Colonic mucosa (tissue), 4 donors: ENCODE measurements at places on chromosomes 1 and 21. TPM values are rescaled to one million over a fixed set of nuclear protein-coding genes. Genes with fewer than 3 reads are reported as not detected.

Gene AMY2B
- total RNA-seq: 6.6 TPM

DNA sequence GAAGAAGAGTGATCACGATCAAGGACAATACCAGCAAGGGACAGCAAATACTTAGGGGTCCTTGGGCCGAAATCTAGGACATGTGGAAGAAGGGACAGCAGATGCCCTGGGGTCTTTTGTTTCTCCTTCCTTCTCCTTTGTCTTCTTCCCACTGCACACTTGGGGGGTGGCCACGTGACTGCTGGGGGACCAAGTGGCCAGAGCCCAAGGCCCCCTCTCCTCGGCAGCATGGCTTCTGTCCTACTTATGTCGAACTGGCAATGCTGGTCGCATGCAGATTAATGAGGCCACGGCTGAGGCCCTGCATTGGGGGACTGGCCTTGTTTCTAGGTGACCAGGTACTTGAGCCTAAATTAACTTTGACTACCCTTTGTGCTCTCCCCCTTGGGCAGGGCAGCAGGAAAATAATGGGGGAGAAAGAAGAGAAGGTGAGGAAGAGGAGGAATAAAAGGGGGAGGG, 83.0 kb downstream of the GRIK3 start:
- no peak overlapping the region for H3K4me3 ChIP-seq
- H3K36me3 ChIP-seq: no peaks in the 10 kb centered on the region
- H3K27me3 ChIP-seq: no peaks in the 10 kb centered on the region
- DNase-seq: no peak
- H3K27ac ChIP-seq: no peak overlapping the region
- no peaks in the 10 kb centered on the region for H3K4me1 ChIP-seq

Gene TLCD4
- total RNA-seq: 46.0 TPM

- H3K36me3 ChIP-seq: no peaks in the 10 kb centered on the region
- DNase-seq: no peak
- H3K27me3 ChIP-seq: no peaks in the 10 kb centered on the region
- H3K4me1 ChIP-seq: peaks cover 32% of the 10 kb centered on the region
- H3K27ac ChIP-seq: no peak overlapping the region
- H3K4me3 ChIP-seq: no peak overlapping the region
These were observed 6.7 kb downstream of the KHDRBS1 start for GRCh38 chr1:32020339-32020738.

GRCh38 chr21:37459575-37459974, 93.0 kb downstream of the DYRK1A start:
- no peak for DNase-seq
- no peaks in the 10 kb centered on the region for H3K36me3 ChIP-seq
- no peaks in the 10 kb centered on the region for H3K27me3 ChIP-seq
- H3K27ac ChIP-seq: no peak overlapping the region

GRCh38 chr1:2416403-2416802, 4.0 kb upstream of the PEX10 start:
- no peaks in the 10 kb centered on the region for H3K36me3 ChIP-seq
- H3K4me1 ChIP-seq: peaks cover 12% of the 10 kb centered on the region
- H3K4me3 ChIP-seq: peak overlapping the region; percentile 8

- no peaks in the 10 kb centered on the region for H3K4me1 ChIP-seq
- no peaks in the 10 kb centered on the region for H3K36me3 ChIP-seq
- no peak overlapping the region for H3K27ac ChIP-seq
- no peak overlapping the region for H3K4me3 ChIP-seq
These were observed 394.4 kb upstream of the CHRM3 start for GRCh38 chr1:238991765-238992495.

DNA sequence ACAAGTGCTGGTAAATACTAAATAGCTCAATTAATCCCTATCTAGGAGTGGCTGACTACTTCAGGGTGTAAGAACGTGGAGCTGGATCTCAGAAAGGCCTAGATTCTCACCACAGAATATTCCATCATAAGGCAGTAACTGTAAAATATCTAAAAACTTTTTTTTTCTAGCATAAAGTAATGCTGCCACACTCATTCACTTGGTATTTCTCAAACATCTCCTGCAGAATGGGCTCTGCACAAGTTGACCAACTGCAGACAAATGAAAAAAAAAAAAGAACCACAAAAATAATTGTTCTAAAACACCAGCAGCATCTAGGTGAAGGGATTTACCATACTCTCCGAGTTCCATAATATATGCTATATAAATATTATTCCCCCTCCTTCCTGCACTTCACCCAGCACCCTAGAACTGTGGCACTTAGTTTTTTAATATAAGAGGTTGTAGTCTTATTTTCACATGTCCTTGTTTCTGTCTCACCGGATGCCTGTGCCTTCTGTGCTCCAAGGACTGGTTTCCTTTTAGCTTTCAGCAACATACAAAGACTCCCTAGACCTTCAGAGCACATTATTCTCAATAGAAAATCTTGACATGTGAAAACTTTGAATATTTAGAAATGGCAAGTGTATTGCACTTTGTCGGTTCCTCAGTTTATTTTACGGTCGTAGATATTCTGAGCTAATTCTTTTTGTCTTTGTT, 8.9 kb downstream of the VSIG8 start:
- H3K27ac ChIP-seq: peak overlapping the region; percentile 94
- H3K4me1 ChIP-seq: no peaks in the 10 kb centered on the region
- DNase-seq: no peak
- H3K4me3 ChIP-seq: peak overlapping the region; percentile 78

- H3K4me1 ChIP-seq: peaks cover 7% of the 10 kb centered on the region
- no peaks in the 10 kb centered on the region for H3K36me3 ChIP-seq
- peak overlapping the region; percentile 89 for H3K27ac ChIP-seq
- DNase-seq: peak; percentile 62
- peak overlapping the region; percentile 64 for H3K4me3 ChIP-seq
These were observed 666 bp downstream of the PAFAH2 start for GRCh38 chr1:25996966-25997827.

Gene DUSP23
- 43.3 TPM for total RNA-seq

DNA sequence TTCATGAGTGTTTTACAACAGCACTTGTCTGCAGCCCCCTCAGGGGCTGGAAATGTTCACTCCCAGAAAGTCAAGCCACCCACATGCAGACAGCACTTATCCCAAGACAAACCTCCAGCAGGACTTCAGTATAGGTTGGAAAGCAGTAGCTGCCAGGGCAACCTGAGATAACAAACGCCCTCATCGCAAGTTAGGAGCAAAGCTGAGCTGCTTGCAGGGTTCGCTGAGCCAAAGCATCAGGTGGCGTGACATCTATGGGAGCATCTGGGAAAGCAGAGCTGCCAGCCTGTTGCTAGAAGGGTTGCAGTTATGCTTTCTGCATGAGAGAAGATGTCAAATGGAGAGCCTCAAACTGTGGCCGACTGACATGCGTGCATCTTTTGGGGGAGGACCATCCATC, 4.2 kb upstream of the STXBP3 start:
- no peak overlapping the region for H3K27ac ChIP-seq
- H3K27me3 ChIP-seq: no peaks in the 10 kb centered on the region
- DNase-seq: no peak
- no peaks in the 10 kb centered on the region for H3K4me1 ChIP-seq
- H3K36me3 ChIP-seq: no peaks in the 10 kb centered on the region

Gene IGSF21
- total RNA-seq: 0.37 TPM

Gene HES2
- 14.2 TPM for total RNA-seq

DNA sequence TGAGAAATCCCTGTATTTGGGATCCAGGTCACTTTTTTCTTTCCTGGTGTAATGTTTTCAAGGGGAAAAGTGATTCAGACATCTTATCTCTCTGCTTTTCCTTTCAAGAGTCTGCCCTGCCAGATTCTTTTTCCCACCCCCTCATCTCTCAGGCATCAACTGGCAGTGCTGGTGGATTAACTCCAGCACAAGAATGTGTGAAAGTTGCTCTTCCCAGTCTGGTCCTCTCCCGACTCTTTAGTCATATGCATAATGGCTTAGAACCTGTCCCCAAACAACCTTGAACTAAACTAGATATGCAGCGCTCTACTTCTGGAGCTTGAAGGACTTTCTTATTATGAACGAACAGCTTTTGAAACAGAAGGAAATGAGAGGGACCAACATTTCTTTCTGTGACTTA, 88.5 kb downstream of the SLC44A5 start:
- H3K4me3 ChIP-seq: no peak overlapping the region
- DNase-seq: no peak
- H3K4me1 ChIP-seq: no peaks in the 10 kb centered on the region
- no peak overlapping the region for H3K27ac ChIP-seq
- no peaks in the 10 kb centered on the region for H3K27me3 ChIP-seq
- H3K36me3 ChIP-seq: no peaks in the 10 kb centered on the region

DNA sequence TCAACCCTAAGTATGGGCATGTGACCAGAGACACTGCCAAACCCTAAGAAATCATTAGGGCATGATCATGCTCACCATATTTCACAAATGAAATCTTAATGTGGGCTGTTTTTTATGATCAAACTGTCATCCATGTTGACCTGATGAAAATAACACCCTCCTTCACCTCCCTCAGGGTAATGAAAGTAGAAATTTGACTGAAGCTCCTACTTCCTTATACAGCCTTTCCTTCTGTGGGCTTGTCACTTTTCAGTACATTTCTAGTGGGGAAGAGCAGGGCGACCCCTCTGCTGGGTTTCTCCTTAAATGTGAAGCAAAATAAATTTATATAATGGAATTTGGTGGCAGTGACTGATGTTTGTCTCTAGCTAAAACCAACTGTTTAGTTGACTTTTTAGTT, 25.9 kb downstream of the IVNS1ABP start:
- H3K27me3 ChIP-seq: no peaks in the 10 kb centered on the region
- no peak for DNase-seq
- H3K4me1 ChIP-seq: no peaks in the 10 kb centered on the region
- no peak overlapping the region for H3K4me3 ChIP-seq
- H3K27ac ChIP-seq: no peak overlapping the region

DNA sequence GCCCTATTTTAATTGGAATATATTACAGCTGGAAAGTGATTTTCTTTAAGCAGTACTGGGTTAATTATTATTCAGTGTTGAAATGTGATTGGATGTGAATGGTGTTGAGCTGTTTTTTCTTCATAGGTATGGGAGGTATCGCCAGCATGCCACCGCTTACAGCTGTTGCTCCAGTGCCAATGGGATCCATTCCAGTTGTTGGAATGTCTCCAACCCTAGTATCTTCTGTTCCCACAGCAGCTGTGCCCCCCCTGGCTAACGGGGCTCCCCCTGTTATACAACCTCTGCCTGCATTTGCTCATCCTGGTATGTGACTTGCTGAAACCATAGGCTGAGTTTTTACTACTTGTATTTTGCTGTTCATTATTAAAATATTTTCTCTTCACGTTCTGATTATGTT, 107.7 kb downstream of the ITSN1 start:
- no peak overlapping the region for H3K27ac ChIP-seq
- H3K4me3 ChIP-seq: no peak overlapping the region
- H3K27me3 ChIP-seq: no peaks in the 10 kb centered on the region
- no peaks in the 10 kb centered on the region for H3K4me1 ChIP-seq

GRCh38 chr1:113745425-113745824, 13.9 kb downstream of the PHTF1 start:
- H3K4me1 ChIP-seq: no peaks in the 10 kb centered on the region
- H3K4me3 ChIP-seq: no peak overlapping the region
- no peaks in the 10 kb centered on the region for H3K36me3 ChIP-seq
- H3K27me3 ChIP-seq: no peaks in the 10 kb centered on the region

Gene KLHL21
- 9.4 TPM for total RNA-seq

- H3K4me3 ChIP-seq: no peak overlapping the region
- no peak overlapping the region for H3K27ac ChIP-seq
- H3K27me3 ChIP-seq: no peaks in the 10 kb centered on the region
- peaks cover 4% of the 10 kb centered on the region for H3K4me1 ChIP-seq
- DNase-seq: no peak
- H3K36me3 ChIP-seq: no peaks in the 10 kb centered on the region
These were observed 12.5 kb downstream of the FOXJ3 start for GRCh38 chr1:42322577-42322976.

- H3K36me3 ChIP-seq: no peaks in the 10 kb centered on the region
- H3K4me3 ChIP-seq: no peak overlapping the region
These were observed 217.6 kb upstream of the SAMSN1 start for GRCh38 chr21:14763695-14764064.

Gene OR2L8
- not detected for total RNA-seq

DNA sequence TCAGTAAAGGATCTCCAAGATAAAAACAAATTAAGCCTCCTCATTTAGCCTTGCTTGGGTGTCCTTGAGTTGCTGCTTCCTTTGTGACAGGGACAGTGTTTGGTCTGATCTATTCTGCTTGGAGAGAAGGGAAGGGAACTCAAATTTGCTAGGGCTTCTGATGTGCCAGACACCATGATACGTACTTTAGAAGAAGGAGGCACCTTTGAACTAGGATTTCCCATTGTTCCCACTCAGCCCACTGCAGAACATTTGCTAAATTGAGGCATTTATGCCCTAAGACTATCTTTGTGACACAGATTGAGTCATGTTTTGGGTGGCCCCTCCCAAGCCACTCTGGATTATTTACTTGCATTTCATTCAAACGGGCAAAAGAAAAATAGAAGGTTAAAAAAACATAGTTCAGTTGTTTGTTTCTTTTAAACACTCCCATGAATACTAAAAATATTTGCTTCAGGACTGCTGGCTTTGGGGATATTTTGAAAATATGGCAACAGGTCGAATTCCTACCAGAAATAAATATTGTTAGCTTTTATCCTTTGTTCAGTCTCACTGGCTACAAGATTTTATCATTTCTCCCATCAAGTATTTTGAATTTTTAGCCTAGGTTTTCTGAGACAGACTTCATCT, 81.9 kb upstream of the WLS start:
- H3K27ac ChIP-seq: no peak overlapping the region
- no peaks in the 10 kb centered on the region for H3K36me3 ChIP-seq
- DNase-seq: no peak
- H3K4me1 ChIP-seq: no peaks in the 10 kb centered on the region
- H3K4me3 ChIP-seq: no peak overlapping the region

Gene CDA
- total RNA-seq: 110 TPM

Gene PEX11B
- total RNA-seq: 31.1 TPM

Gene RTCA
- total RNA-seq: 41.4 TPM
